Stimulated activated naive CD4-positive, alpha-beta T cell treated with Interleukin-2 at 50 U/mL for 16 hours (primary cell): ENCODE measurements at places on chromosomes 1 and 21.

DNA sequence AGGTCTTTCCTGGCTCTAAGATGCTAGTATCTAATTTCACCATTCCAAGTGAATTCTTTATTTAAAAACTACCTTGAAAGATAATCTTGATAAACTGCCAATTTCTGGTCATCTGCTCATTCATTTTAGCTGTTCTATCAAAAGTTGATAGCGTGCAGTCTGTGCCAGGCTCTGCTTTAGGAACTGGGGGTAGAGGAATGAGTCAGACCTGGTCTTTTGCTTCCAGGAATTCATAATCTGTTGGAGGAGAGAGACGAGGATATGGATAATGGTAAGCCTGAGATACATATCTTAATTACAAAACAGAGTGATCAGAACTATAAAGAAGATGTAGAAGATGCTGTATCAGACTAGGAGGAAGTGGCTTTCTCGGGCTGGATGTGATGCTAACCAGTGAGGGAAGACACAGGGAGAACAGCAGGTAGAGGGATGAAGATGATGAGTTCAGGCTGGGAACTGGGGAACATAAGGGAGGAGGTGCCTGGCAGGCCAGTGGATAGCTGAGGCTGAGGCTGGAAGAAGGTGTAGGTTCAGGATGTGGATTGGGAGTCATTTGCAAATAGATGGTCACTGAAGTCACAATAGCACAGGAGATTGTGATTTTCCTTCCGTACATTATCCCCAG is 12.3 kb upstream of the PHC2 start:
- no peak for DNase-seq

- DNase-seq, result no peak
Observed at GRCh38 chr1:62144238-62144831, 50.3 kb upstream of the L1TD1 start.

DNA sequence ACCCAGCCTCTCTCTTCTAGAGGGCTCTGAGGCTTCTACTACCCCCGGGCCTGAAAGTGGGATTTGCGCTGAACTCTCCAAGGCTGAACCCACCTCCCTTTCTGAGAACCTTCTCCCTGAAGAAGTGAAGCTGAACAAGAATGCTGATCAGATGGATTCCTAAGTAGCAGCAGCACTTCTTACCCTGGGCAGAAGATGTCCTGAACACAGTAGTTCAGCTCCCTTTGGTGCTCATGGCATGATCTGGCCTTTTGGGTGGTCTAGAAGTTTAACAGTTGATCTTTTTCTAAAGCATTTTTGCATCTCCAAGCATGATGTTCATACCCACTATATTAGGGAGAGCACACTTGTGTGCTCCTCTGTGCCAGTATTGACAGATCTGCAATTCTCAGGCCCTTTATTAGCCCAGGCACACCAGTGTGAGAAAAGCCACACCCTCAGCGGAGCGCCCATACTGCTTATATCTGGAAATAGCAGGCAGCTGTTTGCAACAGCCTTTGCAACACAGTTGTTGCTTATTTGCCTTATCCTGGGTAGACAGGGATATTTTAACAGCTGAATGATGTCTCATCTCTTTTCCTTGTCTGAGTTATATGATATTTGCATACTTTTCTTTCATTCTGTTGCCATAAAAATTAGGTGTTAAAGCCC is 34.2 kb downstream of the CNN3 start:
- DNase-seq, result no peak

DNA sequence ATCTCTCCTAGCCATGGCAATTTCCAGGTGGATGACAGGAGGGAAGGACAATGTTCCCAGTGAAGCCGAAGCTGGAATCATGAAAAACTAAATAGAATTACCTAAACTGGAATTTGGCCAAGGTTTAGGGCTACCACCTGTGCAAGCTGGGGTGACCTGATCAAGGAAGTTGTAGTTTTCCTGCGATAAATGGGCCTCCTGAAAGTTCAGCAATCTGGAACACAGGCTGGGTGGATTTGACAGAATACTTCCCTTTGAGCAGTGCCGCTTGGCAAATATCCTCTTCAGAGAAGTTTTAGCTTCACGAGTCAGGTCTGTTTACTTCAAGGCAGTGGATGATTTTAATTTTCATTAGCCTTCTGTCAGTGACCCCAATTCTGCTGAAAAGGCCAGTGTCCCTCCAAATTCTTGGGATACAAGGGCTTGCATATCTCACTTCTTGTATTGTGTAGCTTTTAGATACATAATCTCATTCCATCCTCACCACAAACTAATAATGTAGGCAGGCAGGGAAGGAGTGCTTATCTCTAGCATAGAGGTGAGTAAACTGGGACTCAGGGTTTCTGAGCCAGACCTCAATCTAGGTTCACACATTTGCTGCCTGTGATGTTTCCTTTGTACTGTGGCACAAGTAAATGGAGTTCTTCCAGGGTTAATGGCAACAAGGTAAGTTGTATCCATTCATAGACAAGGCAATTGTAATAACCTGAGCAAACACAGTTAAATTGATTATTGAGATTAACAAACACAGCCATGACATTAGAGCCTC is 349.4 kb downstream of the NUF2 start:
- no peak for DNase-seq

DNA sequence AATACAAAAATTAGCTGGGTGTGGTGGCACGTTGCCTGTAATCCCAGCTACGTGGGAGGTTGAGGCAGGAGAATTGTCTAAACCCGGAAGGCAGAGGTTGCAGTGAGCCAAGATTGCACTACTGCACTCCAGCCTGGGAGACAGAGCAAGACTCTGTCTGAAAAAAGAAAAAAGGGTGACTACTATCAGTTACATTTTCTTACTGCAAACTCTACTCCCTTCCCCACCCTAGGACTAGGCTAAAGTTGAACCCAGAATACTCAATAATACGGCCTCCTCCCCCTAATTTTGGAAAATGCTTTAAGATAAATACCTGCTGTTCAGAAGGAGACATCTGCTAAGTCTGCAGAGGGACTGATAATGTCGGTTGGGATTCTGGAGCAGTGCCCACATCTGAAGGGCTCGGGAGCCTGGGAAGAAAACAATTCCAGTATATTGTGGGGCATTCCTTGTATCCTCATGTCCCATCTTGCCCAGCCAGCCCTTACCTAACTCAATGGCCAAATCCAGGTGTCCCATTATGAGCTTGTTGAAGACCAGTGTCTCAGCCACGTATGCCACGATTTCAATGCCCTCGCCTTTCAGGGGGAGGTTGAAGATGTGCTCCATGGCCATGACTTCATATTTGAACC is 89.7 kb downstream of the ADCY10 start:
- DNase-seq, result no peak

GRCh38 chr1:200362421-200362820 is 47.4 kb downstream of the ZNF281 start:
- DNase-seq, result no peak

GRCh38 chr1:232792949-232793348 is 12.3 kb upstream of the MAP10 start:
- DNase-seq, result no peak

GRCh38 chr1:114347431-114348209 is 163.4 kb downstream of the TRIM33 start:
- DNase-seq, result no peak

DNA sequence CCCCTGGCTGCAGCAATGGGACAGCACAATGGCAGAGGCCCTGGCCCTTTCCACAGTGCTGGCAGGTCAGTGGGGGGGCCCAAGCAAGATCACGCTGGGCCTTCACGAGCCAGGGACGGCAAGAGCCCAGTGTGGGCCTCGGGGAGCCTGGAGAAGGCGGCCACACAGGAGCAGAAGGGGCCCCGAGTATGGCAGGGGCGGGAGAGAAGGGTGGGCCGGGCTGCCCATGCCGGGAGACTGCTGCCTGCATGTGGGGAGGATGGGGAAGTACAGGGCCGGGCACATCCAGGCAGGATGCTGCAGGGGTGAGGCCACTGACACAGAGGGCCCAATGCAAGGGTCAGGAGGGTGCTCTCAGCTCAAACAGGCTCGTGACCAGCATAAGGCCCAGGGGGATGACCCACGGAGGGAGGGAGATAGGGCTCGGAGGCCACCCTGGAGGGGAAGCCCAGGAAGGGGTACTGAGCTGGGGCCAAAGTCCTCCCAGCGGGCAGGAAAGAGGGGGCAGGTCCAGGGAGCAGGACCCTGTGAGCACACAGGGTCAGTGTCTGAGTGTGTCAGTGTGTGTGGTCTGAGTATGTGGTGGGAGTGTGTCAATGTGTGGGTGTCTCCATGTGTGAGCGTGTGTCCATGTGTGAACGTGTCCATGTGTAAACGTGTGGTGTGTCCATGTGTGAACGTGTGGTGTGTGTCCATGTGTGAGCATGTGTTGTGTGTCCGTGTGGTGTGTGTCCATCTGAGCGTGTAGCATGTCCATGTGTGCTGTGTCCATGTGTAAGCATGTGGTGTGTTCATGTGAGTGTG is 13.1 kb downstream of the SLC19A1 start:
- DNase-seq, result no peak

- DNase-seq, result no peak
Observed at GRCh38 chr1:110485725-110486124, 33.2 kb downstream of the KCNA10 start.

DNA sequence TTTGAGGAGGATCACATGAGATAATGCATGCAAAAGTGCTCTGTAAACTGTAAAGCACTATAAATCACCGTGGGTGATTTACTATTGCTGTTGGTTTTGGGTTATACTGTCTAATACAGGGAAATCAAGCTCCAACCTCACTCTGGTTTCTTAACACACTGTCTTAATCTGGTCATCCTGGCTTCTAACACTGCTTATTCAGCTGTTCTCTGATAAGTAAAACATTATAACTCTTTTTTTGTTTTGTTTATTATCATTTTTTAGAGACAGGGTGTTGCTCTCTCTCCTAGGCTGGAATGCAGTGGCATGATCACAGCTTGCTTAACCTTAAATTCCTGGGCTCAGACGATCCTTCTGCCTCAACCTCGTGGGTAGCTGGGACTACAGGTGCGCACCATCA is 21.9 kb upstream of the LSM10 start:
- DNase-seq, result no peak

- DNase-seq, result no peak
Observed at GRCh38 chr1:156963621-156964020, 43.2 kb downstream of the LRRC71 start.

- DNase-seq, result no peak
Observed at GRCh38 chr1:22680726-22681125, 27.7 kb downstream of the C1QB start.

- DNase-seq, result no peak
Observed at GRCh38 chr1:65149351-65150107, 1.5 kb downstream of the AK4 start.

DNA sequence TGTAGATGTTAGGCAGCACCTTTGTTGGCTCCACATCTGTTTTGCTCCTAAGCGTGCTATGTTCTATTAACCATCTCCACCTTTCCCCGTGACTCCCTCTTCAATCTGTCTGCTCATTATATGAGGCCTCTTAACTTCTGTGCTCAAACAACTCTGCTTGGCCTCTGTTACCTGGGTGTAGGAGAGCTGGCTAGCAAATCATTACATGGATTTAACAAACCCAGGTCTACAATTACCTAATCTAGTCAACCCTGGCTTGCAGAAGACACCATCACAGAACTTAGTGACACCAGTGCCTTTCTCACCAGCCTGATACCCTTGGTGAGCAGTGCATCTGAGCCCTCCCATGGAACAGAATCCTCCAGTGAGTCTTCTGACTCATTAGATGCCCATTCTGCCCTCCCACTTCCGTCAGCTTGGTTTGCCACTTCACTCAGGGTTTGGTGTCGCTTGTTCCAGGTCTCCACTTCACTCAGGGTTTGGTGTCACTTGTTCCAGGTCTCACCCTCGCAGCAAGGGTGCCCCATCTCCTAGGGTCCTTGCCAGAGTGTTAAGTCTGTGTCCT is 92.0 kb upstream of the KIF26B start:
- no peak for DNase-seq

- peak; percentile 62 for DNase-seq
Observed at GRCh38 chr1:19468397-19468956, 16.9 kb downstream of the CAPZB start.

DNA sequence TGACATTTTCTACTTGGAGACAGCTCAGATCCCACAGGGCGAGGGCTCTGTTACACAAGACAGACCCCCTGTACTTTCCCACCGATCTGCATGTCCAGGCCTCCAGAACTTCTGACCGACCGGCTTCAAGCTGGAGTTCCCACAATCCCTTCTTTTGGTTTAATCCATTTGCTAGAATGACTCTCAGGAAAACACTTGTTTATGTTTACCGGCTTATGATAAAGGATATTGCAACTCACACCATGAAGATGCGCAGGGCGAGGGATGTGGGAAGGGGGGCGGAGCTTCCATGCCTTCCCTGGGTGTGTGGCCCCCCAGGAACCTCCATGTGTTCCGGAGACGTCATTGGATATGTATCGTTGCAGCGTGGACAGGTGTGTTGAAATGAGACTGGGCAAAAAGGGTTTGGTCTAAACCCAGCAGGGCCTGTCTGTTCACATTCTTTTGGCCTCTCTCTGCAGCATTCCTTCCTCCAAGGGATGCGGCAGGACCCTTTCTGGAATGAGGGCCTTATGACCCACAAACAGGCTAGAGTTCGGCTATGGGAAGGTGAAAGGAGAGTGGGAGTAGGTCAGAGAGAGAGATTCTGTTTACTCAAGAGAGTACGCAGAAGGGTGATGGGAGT is 7.5 kb upstream of the IGSF5 start:
- DNase-seq, result no peak

GRCh38 chr1:109570414-109570813 is 22.0 kb downstream of the GNAI3 start:
- no peak for DNase-seq

DNA sequence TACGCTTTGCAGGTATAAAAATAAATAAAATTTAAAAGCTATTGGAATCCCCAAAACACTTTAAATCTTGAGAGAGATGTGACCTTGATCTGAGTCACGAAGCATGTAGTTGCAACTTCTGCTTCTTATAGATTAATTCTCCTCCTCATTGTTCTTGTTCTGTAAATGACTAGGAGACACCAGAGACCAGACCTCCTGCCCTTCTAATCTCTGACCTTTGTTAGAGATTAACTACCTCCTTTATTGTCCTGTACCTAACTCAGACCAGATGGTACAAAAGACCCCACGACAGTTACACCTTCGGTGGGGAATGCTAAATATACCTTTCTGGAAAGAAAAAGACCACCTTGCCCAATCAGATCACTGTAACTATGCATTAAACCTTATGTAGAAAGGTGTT is 76.9 kb upstream of the NEK2 start:
- no peak for DNase-seq

DNA sequence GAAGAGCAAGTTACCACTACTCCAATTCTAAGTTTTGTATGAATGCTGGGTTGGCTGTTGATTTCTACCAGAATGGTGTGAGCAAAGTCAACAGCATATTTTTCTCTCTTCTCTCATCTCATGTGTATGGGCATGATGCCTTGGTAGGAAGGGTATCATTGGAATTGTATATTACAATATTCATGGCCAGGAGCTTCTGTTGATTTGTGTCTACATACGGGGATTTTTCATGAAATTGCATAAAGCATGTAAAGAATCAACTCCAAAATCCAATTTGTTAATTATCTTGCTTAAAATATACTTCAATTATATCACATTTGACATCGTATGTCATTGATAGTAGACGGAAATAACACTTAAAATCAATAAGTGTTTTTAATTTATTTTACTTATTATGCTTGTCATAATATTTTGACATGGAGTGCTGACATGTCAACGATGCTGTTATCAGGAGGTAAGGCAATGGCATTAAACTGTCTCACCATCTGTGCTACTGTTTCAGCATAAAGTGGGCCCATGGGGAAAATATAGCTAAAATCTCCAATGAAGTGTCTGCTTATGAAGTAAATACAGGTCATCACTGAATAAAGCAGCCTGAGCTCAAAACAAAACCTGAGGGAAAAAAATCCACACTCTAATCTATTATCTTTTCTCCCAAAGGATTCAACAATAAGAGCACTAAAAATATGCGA is 142.2 kb upstream of the NBPF11 start:
- no peak for DNase-seq

GRCh38 chr1:76298399-76298798 is 223.9 kb downstream of the ST6GALNAC3 start:
- no peak for DNase-seq

- DNase-seq, result no peak
Observed at GRCh38 chr1:232599178-232600041, 30.5 kb downstream of the SIPA1L2 start.
